BJ (cell line): ENCODE measurements at places on chromosomes 7 and 10.

DNA sequence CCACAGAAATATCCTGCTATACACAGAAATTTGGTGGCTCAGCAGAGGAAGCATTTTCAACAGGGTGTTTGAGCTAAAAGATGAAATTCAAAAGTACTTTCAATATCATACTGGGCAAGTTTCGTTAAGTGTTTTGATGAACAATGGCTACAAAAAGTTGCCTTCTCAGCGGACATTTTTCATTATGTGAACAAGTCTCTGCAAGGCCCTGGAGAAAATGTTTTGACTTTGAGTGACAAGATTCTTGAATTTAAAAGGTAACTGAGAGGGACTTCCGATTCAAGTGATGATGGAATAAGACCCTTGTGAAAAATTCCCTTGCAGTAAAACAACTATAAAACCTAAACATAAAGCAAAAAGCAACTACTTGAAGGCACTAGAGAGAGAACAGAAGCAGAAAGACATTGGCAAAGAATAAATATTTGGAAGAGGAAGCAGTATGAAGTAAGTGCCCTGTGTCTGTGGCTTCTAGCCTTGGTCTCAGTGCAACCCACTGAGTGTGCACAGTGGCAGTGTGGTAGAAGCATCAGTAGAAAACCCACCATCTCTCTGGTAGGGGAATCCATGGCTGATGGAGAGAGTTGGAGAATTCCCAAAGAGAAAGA is 62.5 kb upstream of the NAMPT start:
- DNase-seq: no peak

GRCh38 chr10:103789771-103790201 is 65.6 kb downstream of the SH3PXD2A start:
- DNase-seq: no peak

- DNase-seq: no peak
Measured at GRCh38 chr7:8184221-8184620, 77.7 kb downstream of the ICA1 start.

GRCh38 chr10:19833170-19833824 is 17.1 kb downstream of the PLXDC2 start:
- no peak for DNase-seq

GRCh38 chr10:110226926-110227641 is 19.7 kb downstream of the MXI1 start:
- no peak for DNase-seq

DNA sequence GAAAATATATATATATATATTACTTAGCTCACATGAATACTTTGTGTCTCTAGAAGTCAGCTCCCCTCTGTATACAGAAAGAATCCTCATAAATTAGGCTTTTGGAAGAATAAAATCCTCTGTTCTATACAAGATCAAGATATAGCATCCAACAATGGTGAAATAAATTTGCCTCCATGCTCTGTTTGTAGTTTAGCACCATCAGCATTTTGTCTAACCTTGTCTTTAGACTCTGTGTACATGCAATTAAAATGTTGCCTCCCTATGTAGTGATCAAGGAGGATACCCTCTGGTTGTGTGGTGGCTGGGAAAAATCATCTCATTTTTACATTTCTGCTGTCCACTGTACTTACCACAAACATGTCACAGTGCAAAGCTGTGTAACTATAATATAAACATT is 189.7 kb downstream of the C7orf25 start:
- DNase-seq: no peak

- no peak for DNase-seq
Measured at GRCh38 chr7:2244404-2244995, 2.5 kb downstream of the NUDT1 start.

GRCh38 chr10:7314170-7314569 is 96.7 kb downstream of the SFMBT2 start:
- DNase-seq: no peak
